CD4-positive, alpha-beta T cell treated with Interleukin-15 for 1 hour (primary cell): ENCODE measurements at places on chromosomes 5 and 9.
A peak's percentile ranks its signal among the peaks of the same experiment; 100 is the strongest.

- no peak for DNase-seq
These were observed 28.6 kb upstream of the TRIM14 start for GRCh38 chr9:98147582-98147981.

GRCh38 chr5:126852091-126852571, 75.2 kb downstream of the LMNB1 start:
- peak; percentile 27 for DNase-seq

GRCh38 chr9:31700252-31701045, 684.0 kb upstream of the ACO1 start:
- DNase-seq: no peak

- DNase-seq: no peak
These were observed 59.5 kb downstream of the ADGRV1 start for GRCh38 chr5:90618071-90618470.

GRCh38 chr5:177471610-177472356, 1.7 kb downstream of the DBN1 start:
- DNase-seq: peak; percentile 38

GRCh38 chr5:57841676-57842363, 359.2 kb upstream of the ACTBL2 start:
- no peak for DNase-seq

- no peak for DNase-seq
These were observed 34.8 kb downstream of the TNFSF8 start for GRCh38 chr9:114895521-114895991.

DNA sequence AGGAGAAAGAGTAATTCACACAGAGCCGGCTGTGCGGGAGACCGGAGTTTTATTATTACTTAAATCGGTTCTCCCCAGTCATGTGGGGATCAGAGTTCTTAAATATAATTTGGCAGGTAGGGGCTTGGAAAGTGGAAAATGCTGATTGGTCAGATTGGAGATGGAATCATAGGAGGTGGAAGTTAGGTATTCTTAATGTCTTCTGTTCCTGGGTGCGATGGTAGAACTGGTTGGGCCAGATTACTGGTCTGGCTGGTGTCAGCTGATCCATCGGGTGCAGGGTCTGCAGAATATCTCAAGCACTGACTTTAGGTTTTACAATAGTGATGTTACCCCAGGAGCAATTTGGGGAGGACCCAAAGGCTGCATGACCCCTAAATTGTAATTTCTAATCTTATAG, 4.6 kb upstream of the CERCAM start:
- DNase-seq: no peak

GRCh38 chr5:133397348-133397747, 215.0 kb downstream of the FSTL4 start:
- no peak for DNase-seq

DNA sequence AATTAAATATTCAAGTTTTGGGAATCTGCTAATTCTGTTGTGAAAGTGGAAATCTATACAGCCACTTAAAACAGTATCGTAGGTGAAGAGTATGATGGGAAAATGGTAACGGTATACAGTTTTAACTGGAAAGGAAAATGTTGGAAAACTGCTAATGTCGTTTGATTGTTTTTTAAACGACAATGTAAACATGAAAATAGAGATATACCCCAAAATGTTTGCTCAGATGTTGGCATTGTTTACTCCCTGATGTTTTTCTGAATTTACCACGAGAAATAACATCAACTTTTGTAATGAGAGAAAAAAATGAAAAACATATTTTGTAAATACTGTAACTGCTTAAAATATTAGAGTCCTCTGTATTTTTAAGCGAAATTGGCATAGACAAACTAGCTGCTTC, 2.7 kb downstream of the MATR3 start:
- no peak for DNase-seq

- DNase-seq: no peak
These were observed 40.0 kb upstream of the SPTLC1 start for GRCh38 chr9:92155221-92155620.

DNA sequence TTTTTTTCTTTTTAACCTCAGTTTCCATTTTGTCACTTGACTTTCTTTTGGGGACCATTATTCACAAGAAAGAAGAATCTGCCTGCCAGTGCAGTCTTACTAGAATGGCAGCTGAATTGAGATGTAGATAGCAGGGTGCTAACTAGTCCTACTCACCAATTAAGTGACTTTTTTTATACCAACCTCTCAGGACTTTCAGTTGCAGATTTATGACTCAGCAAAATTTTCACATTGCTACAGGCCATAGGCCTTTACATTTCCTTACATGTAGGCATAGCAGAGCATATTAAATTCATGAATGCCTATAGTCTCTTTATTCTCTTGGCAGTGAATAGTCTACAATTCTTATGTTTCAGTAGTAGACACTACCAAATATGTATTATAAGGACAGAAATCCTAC, 54.0 kb upstream of the FKTN start:
- no peak for DNase-seq

GRCh38 chr9:10613419-10613818, 617 bp upstream of the PTPRD start:
- no peak for DNase-seq

DNA sequence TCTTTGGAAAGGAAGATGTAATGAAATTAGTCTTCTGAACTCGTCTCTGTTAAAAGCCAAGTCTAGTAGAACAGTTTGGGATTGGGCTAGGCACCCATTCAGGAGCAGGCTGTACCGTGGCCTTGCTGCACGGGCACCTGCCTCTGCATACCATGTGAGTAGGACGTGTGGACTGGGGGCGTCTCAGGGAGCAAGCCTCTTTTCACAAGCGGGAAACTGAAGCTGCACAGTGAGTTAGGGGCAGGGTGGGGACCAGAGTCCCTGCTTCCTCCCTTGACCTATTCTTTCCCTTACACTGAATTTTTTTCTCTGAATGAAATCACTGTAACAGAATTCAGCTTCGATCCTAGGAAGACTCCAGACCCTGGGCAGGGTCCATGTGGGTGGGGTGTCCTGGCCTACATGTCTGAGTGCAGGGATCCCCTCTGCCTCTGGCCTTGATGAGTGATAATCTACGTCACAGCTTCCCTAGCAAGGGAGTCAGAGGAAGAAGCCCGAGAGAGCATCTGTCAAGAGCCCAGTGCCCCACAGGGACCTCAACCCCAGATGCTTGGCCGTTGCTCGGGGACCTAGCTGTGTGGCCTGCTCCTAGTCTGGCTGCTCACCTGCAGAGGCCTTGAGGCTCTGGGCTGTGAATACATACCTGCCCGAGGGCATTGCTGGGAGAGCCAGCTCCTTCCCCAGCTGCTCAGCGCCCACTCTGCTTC, 15.1 kb downstream of the PHF2 start:
- no peak for DNase-seq

DNA sequence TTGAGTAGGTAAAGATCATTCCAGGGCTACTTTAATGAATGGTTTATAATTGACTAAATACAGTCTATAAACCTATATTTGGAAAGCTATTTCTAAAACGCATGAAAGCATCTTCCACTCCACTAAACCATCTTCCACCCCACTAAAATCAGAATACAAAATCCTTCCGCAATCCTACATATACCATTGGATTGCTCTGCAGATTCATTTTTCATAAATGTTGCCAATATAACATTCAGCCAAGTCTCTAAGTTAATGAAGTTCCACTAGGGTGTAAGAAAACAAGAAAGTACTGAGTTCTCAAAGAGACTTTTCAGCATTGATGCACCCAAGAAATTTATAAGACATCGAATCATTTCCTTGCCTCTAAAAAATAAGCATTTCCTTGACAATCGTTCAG, 4.7 kb downstream of the SLC24A2 start:
- DNase-seq: no peak

GRCh38 chr9:69090140-69090750, 54.7 kb downstream of the FXN start:
- no peak for DNase-seq

DNA sequence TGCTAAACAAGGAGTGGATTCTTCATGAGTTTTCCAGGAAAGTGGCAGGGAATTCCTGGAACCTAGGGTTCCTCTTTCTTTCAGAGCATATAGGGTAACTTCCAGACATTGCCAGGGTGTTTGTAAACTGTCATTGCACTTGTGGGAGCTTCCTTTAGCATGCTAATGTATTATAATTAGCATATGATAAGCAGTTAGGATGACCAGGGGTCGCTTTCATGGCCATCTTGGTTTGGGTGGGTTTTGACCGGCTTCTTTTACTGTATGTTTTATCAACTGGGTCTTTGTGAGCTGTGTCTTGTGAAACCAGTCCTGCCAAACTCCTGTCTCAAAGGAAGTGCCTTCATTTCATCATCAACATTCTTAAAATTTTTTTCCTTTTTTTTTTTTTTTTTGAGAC, 11.9 kb upstream of the MELK start:
- DNase-seq: no peak

DNA sequence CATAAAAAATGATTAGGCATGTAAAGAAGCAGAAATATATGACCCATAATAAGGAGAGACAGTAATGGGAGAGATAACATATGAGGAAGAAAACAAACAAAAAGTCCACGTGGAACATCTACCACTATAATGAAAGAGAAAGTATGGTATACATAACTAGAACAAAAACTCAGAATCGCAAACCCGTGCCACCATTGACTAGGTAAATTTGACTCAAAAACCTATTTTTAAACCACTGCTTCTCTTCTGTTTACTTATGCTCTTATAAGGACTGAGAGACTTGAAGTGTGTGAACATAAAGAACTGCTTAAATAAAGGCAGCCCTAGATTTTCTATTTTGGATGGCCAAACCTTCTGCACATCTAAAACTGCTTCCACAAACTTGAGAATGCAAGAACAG, 330.7 kb downstream of the CAAP1 start:
- no peak for DNase-seq

GRCh38 chr9:109447329-109448076, 50.6 kb downstream of the PTPN3 start:
- no peak for DNase-seq

- DNase-seq: no peak
These were observed 57.1 kb downstream of the GALNT12 start for GRCh38 chr9:98864281-98865174.

DNA sequence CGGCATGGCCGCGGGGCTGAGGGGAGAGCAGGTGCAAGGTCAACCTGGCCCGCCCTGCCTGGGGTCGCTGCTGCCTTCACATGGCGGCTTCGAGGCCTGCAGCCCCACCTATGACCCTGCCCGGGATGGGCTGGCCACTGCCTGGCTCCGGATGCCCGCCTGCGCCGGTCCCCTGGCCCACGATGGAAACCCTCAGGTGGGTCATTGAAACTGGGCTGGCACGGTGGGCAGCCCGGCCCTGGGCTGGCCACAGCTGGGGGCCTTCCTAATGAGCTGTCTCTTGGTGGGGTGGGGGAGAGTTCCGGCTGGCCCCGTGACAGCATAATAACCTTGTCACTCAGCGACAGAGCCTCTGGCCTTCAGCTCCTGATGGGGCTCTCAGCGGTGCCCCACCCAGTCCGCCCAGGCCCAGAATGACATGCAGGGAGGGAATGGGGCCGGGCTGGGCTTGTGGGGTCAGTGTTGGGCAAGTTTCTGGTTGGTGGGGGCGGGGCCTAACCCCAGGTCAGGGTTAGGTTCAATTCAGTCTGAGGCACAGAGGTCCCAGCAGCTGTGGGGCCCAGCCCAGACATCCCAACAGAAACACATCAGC, at the start of gene CCDC187:
CCDC187 (minus strand) TSS at position 270 of the 592 bp plus-strand sequence; CDS start at position 6, 264 bp downstream.
- no peak for DNase-seq

GRCh38 chr5:11172484-11172883, 411.4 kb upstream of the DAP start:
- no peak for DNase-seq
